ENCODE measurements at places on chromosomes 7 and 10.
A peak's percentile ranks its signal among the peaks of the same experiment; 100 is the strongest.

- DNase-seq, result no peak
Measured at GRCh38 chr7:2210551-2211258, 22.0 kb downstream of the MAD1L1 start.

- DNase-seq, result peak; percentile 76
Measured at GRCh38 chr7:111229916-111230315, 139.0 kb downstream of the LRRN3 start.

GRCh38 chr7:100211342-100211780 is 8.4 kb upstream of the PVRIG start:
- DNase-seq, result no peak

DNA sequence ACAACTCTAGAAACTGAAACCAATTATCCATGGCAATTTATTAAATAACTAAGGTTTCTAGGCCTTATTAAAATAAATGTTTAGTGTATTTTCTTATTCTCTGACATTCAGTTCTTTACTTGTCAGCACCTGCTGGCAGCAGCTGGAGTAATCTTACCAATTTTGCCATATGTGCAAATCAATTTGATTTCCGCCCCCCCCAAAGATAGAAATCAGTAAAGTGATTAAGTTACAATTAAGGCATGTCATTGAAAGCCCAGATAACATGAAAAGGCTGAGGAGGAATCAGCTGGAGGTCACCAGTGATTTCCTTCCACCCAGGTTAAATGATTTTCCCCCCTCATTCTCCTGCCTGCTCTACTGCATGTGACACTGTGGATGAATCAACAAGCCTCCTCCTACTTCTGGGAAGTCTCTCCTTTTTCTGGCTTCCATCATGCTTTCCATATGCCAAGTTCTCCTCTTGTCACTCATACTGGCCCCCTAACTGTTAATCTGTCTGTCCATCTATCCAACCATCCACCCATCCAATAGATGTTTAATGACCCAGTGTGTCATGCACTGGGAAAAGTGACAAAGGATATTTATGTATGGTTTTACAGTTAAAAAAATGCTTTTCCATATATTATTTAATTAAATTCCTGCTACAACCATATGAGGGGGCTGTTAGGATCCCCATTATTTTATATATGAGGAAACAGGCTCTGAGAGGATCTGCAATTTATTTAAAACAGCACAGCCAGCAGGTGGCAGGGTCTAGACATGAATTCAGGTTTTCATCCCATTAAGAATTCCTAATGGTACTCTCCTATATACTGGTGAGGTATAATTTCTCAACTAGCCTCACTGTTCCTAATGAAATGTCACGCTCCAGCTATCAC is 116.5 kb downstream of the ATXN7L1 start:
- DNase-seq, result peak; percentile 75

- no peak for DNase-seq
Measured at GRCh38 chr10:96626795-96627194, 40.0 kb upstream of the TM9SF3 start.

DNA sequence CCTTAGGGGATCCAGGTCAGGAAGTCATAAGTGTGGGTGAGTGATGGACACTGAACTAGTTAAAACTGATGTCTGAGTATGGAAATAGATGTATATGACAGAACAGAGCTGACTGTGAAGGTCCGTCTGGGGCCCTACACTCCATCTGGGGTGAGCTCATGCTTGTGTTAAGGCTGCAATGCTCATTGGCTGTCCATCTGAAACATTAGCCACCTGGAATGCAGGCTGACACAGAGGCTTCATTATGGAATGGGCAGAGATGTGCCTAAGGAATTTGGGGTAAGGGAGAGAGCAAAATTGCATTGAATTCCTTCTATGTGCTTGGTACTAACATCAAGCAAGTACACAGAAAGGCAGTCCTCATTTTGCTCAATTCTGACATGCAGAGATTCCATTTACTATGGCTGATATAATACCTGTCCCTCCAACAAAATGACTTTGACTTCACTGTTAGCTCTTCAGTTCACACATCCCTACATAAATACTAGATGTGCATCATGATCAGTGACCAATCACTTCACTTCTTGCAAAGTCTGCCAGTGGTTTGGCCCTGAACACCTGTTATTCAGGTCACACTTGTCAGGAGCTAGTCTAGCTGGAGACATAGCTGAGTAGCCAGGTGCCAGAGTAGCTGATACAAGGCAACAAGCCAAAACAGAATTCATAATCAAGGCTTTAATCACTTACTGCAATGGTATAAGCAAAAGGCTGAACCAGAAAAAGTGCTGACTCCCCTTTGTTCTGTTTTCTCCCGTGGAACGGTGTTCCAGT is 128.9 kb upstream of the VWC2 start:
- DNase-seq, result no peak

GRCh38 chr7:30922596-30922995 is 10.9 kb downstream of the AQP1 start:
- DNase-seq, result no peak

DNA sequence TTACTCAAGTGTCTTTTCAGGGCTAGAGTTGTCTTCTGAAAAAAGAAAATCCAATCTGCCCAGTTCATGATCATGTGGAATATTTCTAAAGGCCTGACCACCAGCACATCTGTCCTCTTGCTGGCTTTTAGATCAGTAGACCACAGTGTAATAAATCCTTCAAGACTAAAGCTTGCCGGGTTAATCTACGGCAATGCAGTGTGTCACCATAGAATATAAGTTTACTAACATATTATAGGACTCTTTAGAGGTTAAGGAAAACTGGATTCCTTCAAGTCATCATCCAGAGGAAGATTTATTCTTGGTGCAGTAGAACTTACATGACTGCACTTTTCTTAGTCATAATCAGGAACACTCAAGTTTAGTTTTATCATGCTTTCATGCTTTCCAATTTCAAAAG is 349.5 kb downstream of the SEMA3D start:
- no peak for DNase-seq

GRCh38 chr7:138880881-138881578 is 83.0 kb upstream of the ATP6V0A4 start:
- no peak for DNase-seq

DNA sequence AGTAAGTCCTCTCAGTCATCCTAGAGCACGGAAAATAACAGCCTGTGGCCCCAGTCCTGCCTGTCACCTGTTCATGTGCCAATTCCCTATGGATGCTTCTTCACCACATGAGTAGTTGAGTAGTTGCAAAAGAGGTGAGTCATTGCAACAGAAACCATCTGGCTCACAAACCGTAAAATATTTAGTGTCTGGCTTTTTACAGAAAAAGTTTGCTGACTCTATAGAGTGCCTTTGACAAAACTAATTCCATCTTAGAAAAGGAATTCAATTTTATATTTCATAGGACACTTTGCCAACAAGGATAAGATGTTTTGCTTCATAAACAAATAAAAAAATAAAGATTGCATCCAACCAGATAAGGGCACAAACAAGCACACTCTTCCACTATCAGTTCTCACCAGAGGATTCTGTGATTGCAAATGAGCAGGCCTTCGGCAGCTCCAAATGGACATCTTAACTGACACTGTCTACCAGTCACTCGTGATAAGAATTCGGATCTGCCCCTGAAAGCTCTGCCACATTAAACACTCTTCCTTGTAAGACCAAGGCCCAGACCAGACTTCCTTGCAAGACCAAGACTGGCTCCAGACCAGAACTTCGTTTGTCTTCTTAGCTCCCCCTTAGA is 242.7 kb upstream of the SEMA3C start:
- DNase-seq, result peak; percentile 81

Measured in EH (cell line).